ENCODE measurements at places on chromosomes 6 and 20.

DNA sequence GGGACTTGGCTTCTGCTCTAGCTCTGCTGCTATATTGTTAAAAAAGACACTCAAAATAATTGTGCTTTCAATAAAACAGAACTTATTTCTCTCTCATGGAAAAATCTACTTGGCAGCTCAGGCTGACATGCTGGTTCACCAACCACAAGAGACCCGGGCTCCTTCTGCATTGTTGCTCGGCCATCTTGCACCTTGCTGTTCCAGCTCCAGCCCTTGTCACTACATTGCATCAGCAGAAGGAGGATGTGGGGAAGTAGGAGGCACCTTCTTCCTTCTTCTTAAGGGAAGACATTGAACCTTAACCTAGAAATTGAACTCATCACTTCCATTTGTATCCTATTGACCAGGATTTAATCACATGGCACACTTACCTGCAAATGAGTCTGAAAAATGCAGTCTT is 6.6 kb upstream of the C20orf202 start:
- no peak for DNase-seq

DNA sequence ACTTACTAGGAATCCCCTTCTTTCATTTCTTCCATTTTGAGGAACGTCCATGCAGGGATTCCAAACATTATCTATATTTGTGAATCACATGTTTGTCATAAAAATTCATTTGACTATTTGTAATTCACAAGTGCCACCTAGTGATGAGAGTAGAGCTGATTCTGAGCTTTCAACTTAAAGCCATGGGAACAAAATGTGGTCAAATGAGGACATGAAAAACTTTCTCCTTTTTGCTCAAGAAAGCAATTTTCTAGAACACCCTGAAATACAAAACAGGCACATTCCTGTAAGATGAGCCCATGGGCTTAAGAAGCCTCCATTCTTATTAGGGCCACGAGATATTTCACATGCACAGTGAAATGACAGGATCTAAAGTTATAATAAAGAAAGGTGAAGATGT is 12.3 kb downstream of the MAP3K7 start:
- DNase-seq: no peak

DNA sequence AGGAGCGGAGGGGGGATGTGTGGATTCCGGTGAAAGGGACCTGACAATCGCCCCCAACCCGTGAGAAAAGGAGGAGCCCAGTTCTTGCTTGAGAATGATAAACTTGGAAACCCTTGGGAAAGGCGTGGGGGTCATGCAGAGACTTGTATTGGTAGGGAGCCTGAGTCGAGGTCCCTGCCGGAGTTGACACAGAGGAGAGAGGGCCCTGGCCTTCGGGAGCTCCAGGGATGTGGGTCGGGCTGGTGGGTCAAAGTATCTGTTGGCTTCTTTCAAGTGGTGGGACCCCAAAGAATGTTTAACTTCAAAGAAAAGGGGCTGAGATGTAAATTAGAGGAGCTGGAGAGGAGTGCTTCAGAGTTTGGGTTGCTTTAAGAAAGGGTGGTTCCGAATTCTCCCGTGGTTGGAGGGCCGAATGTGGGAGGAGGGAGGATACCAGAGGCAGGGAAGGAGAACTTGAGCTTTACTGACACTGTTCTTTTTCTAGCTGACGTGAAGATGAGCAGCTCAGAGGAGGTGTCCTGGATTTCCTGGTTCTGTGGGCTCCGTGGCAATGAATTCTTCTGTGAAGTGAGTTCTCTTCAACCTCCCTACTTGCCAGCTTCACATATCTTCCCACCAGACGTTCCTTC is 571 bp downstream of the CSNK2B start:
- no peak for DNase-seq

DNA sequence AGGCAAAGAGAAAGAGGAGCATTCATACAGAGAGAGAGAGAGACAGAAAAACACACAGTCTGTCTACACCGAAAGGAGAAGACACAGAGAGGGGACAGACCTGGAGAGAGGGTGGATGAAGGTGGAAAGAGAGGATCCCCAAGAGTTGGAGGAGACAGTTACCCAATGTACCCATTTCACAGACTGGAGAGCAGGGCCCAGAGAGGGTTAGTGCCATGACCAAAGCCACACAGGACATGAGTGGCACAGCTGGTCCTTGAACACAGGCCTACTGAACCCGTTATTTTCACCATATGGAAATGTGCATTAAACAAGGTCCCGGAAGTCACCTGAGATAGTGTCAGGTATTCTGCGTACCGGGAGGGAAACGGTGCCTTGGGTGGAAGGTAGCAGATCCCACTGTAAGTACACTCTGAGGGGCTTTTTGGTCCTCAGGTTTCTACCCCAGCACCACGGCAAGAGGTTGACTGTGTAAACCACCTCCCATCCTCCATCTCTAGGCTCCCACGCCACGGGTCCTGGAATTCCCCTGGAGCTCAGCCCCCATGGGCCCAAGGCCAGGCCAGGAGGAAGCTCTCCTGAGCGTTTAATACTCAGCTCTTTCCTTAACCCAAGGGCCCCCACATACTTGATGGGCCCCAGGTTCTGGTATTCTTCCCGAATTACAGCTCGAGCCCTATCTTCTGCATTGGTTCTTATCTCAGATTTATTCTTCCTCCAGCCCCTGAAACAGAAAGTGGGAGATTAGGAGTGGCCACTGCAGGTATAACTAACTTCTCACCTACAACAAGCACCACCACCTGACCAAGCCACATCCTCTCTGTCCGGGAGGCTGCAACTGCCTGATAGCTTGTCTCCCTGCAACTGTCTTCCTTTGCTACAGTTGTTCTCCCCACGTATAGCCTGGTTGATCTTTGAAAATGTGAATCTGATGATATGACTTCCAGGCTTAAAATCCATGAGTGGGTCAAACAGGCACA is 38.4 kb upstream of the OCSTAMP start:
- no peak for DNase-seq

- no peak for DNase-seq
Observed at GRCh38 chr6:148169706-148170105, 172.9 kb upstream of the SASH1 start.

DNA sequence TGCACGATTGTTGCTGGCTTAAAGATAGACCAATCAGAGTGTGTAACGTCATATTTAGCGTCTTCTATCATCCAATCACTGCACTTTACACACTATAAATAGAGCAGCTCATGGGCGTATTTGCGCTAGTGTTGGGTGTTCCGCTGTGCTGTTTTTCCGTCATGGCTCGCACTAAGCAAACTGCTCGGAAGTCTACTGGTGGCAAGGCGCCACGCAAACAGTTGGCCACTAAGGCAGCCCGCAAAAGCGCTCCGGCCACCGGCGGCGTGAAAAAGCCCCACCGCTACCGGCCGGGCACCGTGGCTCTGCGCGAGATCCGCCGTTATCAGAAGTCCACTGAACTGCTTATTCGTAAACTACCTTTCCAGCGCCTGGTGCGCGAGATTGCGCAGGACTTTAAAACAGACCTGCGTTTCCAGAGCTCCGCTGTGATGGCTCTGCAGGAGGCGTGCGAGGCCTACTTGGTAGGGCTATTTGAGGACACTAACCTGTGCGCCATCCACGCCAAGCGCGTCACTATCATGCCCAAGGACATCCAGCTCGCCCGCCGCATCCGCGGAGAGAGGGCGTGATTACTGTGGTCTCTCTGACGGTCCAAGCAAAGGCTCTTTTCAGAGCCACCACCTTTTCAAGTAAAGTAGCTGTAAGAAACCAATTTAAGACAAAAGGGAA is 57.9 kb downstream of the TRIM38 start:
- DNase-seq: peak; percentile 69

- DNase-seq: no peak
Observed at GRCh38 chr20:8547035-8547650, 415.1 kb downstream of the PLCB1 start.

DNA sequence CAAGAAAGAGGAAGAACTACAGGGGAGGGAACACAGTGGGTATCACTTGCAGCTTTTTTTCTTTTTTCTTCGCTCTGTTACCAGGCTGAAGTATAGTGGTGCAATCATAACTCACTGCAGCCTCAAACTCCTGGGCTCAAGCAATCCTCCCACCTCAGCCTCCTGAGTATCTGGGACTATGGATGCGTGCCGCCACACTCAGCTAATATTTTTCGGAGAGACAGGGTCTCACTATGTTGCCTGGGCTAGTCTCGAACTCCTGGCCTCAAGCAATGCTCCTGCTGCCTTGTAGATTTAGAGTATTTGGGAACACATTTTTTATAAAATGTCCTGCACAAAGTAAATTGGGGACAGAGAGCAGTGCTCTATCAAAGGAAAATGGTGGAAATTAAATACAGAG is 28.3 kb downstream of the PARD6B start:
- DNase-seq: no peak

DNA sequence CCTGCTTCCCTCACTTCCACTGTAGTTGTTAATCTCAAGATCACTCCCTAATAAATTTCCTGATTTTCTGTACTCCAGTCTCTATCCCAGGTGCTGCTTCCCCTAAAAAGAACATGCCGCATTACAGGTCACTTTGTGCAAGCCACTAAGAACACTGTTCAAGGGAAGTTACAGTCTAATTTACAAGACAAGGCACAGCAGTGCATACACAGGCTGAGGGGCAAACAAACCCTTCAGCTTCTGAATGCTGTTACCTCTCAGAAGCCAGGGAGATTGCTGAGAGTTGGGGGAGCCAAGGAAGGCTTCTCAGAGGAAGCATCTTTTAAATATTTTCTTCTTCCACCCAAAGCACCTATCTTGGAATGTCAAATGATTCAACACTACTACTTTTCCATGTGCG is 445.3 kb upstream of the FLRT3 start:
- no peak for DNase-seq

GRCh38 chr6:131642987-131643611 is 6.0 kb downstream of the ENPP3 start:
- DNase-seq: no peak

DNA sequence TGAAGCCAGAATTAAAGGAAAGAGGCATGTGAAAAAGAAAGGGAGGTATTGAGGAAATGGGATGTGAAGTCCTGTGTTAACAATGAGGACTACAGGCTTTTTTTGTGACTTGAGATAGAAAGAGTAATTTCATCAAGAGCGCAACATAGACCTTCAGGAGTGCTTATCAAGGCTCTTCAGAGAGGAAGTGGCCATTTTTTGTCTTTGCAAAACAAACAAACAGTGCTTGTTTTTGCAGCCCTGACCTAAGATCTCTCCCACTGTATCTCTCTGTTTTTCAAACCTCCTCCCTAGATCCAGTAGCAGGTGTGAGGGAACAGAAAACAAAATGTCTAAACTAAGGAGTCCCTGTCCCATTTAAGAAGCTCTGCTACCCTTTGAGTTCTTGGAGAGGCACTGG is 710.3 kb upstream of the MARCKS start:
- no peak for DNase-seq

- no peak for DNase-seq
Observed at GRCh38 chr6:101352316-101352715, 41.2 kb upstream of the GRIK2 start.
